SJSA1 (cell line): ENCODE measurements at places on chromosomes 3 and 15. TPM values are rescaled to one million over a fixed set of nuclear protein-coding genes. Genes with fewer than 3 reads are reported as not detected.

The GNB4 gene
- total RNA-seq = 105 and 113 TPM in 2 replicates

- H3K4me3 ChIP-seq = no peak overlapping the region
- peaks cover 59% of the 10 kb centered on the region for H3K4me1 ChIP-seq
- no peaks in the 10 kb centered on the region for H3K27me3 ChIP-seq
- peaks cover 90% of the 10 kb centered on the region for H3K36me3 ChIP-seq
Measured at GRCh38 chr15:64857421-64857820, 15.7 kb downstream of the PLEKHO2 start.

DNA sequence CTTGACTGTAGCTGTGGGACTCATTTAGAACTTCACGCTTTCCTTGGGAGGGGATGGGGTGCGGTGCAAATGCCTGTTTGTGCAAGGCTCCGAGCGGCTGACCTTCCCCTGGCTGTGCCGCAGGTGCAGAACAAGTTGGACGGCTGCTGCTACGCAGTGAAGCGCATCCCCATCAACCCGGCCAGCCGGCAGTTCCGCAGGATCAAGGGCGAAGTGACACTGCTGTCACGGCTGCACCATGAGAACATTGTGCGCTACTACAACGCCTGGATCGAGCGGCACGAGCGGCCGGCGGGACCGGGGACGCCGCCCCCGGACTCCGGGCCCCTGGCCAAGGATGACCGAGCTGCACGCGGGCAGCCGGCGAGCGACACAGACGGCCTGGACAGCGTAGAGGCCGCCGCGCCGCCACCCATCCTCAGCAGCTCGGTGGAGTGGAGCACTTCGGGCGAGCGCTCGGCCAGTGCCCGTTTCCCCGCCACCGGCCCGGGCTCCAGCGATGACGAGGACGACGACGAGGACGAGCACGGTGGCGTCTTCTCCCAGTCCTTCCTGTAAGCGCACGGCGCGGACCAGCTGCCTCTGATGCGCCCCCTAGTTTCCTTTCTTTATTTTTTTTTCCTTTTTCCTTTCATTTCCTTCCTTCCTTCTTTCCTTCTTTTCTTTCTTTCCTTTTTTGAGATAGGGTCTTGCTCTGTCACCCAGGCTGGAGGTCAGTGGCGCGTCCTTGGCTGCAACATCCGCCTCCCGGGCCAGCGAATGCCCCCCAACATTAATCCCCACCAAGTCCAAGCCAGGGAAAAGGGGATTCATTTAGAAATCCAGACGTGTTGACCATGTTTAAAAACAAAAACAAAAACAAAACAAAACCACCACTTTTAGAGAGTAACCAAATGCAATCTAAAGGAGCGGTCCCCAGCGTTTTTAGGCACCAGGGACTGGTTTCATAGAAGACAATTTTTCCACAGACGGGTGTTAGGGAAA is 42.7 kb downstream of the EIF2AK4 start:
- H3K4me1 ChIP-seq = peaks cover 9% of the 10 kb centered on the region
- H3K4me3 ChIP-seq = peak overlapping the region; percentile 50
- H3K27ac ChIP-seq = peak overlapping the region; percentile 35
- H3K36me3 ChIP-seq = peaks cover 55% of the 10 kb centered on the region
- H3K27me3 ChIP-seq = no peaks in the 10 kb centered on the region

- DNase-seq = peak; percentile 53
- no peaks in the 10 kb centered on the region for H3K36me3 ChIP-seq
- H3K4me3 ChIP-seq = no peak overlapping the region
- no peak overlapping the region for H3K27ac ChIP-seq
- H3K4me1 ChIP-seq = peaks cover 3% of the 10 kb centered on the region
Measured at GRCh38 chr15:58070801-58071418, 5.4 kb upstream of the ALDH1A2 start.
